ENCODE measurements at places on chromosomes 11 and 22.

DNA sequence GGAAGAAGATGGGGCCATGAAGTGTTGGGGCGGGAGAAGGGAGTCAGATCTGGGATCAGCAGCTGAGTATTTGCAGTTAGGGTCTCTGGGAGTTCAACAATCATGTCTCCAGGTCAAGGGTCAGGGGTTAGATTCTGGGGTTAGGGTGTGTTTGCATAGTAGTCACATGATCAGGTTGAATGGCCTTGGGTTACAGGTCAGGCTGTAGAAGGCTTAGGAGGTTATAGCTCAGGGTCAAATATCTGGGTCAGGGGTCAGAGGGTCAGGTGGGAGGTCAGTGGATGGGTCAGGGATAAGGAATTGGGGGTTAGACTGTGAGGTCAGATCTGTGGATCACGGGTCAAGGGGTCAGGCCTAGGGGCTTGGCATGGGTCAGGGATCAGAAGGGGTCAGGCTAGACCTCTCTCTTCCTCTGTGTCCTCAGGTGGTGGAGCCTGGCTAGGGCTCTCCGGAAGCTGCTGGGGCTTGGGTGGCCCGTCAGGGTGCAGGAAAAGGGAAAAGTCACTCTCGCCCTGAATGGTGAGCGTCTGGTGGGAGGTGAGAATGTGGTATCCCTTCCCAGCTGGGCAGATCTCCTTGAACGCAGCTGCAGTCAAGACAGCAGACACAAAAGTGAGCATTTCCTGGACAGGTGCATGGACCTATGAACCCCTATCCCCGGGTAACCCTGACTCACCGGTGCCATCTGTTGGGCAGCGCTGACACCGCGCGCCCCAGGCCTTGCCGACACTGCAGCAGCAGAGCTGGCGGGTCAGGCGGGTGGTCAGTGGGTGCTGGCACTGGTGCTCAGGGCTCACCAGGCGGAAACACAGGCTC is 6.4 kb downstream of the LTBP3 start:
- peak; percentile 71 for DNase-seq

DNA sequence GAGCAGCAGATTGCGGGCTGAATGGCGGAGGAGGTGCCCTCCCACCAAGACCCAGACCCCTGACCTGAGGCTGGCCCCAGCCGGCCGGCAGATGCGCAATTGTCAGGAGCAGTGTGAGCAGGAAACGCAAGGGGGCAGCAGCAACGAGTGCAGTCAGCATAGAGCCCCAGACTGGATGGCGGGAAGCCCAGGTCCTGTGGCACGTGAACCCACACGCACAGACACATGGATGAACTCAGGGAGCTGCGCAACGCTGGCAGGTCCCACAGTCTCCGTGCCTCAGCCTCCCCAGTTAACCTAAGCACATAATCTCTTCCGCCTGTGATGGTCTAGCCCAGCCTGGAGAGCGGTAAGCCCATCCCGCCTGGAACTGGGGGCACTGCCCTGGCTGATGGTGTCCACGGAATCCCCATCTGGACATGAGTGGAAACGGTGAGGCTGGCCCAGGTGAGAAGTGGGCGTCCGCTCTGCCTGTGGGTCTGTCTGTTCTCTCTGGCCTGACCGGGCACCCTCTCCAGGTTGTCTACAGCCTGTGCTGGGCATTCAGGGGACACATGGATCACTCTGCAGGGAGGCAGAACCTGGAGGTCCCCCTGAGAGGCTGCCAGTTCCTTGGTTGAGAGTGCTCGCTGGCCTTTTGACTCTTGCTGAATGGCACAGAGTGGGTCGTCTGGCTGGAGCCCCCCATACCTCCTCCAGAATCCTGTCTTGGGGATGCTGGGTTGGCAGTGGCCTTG is 626 bp upstream of the TBX10 start:
- peak; percentile 66 for DNase-seq

- no peak for DNase-seq
Measured at GRCh38 chr11:15971215-15971546, 385.2 kb downstream of the SOX6 start.

GRCh38 chr11:103528046-103528445 is 418.8 kb downstream of the DYNC2H1 start:
- DNase-seq: no peak

DNA sequence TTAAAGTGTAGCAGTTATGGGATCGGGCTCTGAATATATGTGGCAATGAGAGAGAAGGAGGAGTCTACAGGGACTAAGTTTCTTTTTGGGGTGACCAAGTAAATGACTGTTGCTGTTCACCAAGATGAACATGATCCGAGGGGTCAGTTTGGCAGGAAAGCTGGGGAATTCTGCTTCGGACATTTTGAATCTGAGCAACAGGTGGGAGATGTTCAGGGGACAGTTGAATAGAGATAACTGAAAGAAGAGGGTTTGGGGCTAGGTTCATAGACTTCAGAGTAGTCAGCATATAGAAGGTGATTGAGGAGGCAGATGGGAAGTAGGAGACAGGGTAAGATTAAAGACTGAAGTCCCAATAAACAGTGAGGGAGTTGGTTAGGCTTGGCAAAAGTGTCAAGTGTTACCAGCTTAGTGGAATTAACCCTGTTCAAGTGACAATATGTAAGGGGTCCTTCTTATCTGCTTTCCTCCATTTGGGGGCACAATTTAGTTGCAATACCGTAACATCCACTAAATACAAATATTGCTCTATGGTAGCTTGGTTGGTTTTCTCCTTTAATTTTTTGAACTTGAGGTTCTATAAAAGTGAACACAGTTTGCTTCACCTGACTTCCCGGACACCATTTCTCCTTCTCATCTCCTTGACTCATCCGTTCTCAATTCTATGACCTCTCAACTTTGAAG is 2.9 kb upstream of the ENTHD1 start:
- no peak for DNase-seq

DNA sequence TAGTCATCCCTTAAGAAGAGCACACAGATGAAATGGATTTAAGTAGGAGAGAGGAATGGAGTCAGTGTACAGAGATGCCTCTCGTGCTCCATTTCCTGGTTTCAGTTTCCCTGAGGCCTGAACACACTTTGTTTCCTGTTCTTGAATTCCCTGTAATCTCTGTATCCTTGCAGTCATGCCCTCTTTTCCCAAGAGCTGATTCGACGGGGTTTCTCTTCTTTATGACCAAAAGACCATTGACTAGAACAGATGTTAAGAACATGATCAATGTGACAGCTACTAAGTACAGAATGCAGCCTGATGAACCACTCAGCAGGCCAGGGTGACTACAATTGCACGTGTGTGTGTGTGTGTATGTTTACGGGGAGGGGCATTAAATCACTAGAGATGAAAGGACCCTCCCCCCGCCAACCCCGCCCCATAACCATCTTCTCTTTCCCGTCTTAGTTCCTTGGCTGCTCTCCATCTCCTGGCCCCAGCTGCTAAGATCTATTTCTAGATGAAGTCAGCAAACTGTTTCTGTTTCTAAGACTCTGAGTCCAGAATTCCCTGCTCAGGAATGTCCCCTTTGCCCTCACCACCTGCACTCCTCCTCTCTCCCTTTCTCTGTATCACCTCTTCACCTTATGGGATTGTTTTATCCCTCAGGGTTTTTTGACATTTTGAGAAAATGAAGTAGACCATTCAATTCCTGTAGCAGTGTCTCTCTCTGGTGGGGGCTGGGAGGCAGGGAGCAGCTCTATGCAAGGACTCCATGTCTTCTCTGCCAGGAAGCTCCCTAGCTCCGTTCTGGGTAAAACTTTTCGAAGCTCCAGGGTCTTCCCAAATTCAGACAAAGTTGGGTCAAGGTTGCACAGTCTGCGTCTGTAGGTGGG is 26.0 kb downstream of the SLC22A6 start:
- no peak for DNase-seq

DNA sequence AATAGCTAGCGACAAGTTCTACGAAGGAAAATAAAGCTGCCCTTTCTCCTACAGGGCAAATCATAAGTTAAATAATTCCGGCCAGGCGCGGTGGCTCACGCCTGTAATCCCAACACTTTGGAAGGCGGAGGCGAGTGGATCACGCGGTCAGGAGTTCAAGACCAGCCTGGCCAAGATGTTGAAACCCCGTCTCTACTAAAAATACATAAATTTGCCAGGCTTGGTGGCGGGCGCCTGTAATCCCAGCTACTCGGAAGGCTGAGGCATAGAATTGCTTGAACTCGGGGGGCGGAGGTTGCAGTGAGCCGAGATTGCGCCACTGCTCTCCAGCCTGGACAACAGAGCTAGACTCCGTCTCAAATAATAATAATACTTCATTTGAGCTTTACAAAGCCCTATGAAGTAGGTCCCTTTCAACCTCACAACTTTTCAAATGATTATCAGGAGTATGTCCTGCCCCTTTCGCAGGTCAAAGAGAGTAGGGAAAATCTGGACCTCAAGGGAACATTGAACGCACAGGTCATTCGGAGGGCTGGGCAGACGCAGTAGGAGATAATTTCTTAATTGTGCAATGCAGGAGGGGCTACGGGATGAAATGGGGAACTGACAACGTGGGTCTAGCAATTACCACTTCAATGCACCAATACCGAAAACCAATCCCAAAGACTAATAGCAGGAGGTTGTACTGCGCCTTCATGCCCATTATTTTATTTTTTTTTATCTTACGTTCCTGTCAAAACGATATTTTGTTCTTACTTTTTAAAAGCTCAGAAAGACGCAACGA is 590 bp downstream of the COMMD9 start:
- no peak for DNase-seq

DNA sequence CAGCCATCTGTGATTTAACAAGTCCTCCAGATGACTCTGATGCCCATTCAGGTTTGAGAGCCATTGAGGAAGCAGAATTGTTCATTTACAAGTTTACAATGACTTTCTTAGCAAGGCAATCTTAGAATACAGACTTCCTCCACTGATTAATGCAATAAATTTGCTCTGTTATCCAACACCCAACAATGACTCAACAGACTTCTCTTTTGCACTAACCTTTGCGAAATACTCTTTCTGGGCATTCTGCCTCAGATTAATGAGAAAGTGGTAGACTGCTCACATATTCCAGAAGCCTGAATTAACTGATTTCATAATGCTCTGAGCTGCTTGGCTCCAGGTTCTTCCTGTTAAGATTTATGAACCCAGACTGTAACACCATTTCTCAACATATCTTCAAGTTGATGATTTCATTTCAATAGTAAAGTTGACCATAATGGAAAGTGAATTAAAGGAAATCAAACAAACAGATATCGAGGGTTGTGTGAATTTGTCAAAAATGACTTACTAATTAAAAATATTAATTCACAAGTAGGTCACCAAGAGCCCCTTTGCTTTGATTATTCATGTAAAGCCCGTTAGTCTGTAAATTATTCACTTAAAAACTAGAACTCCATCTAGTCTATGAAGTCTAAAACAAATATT is 70.5 kb upstream of the BLID start:
- DNase-seq: no peak

DNA sequence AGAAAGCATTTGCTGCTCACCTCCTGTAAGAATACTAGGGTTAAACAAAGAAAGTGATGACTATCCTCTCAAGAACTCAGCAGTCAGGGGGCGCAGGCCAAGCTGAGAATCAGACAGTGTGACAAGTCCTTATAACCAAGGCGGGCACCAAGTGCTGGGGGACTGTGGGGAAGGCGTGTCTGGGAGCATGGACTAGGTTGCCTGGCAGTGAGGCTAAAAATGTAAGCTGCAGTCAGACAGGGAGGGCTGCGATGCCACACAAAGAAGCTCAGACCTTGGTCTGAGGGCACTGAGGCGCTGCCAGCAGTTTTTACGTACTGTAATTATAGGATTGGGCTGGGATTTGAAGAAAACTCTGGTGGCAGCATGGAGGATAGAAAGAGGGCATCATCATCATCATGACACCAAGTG is 73.7 kb downstream of the FLI1 start:
- no peak for DNase-seq

GRCh38 chr11:22764735-22765134 is 64.9 kb downstream of the SVIP start:
- no peak for DNase-seq

- DNase-seq: no peak
Measured at GRCh38 chr11:36388071-36388470, 92.0 kb downstream of the PRR5L start.

GRCh38 chr22:38461414-38462081 is 6.3 kb upstream of the KDELR3 start:
- peak; percentile 70 for DNase-seq

- DNase-seq: peak; percentile 21
Measured at GRCh38 chr11:59172345-59173079, 580 bp downstream of the DTX4 start.

DNA sequence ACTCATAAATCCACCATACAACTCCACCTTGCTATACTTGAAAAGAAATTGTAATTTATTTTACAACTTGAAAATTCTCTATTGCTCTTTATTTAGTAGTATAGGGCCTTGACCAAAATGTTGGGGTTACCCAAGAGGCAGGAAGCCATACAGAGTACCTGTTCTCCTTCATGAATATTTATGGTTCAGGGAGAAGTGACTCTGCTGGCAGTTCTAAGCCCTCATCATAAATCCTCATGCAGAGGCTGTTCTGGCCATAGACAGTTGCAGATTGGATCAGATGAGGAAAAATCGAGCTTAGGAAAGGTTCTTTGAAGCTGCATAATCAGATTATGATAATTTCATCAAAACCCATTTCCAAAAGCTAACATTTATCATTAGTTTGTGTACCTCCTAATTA is 449.4 kb upstream of the TENM4 start:
- no peak for DNase-seq

GRCh38 chr11:2664791-2665525 is 34.8 kb downstream of the KCNQ1OT1 start:
- DNase-seq: no peak

DNA sequence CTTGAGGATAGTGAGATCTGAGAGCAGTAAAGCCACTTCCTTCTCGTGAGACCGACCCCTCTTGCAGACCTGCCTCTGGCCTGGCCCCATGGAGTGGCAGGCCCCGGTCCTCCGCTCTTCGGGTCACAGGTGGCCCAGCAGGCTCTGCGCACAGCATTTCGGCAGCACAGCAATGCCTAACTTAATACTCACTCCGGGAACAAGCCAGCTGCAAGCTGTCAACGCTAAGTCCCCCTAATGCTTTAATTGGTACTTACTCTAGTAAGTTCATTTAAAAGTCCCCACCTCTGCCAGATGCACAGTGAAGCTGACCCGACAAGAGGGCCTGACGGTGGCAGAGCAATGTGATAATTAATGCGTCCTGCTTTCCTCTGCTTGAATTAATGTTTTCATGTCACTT is 349.3 kb upstream of the B3GAT1 start:
- no peak for DNase-seq

DNA sequence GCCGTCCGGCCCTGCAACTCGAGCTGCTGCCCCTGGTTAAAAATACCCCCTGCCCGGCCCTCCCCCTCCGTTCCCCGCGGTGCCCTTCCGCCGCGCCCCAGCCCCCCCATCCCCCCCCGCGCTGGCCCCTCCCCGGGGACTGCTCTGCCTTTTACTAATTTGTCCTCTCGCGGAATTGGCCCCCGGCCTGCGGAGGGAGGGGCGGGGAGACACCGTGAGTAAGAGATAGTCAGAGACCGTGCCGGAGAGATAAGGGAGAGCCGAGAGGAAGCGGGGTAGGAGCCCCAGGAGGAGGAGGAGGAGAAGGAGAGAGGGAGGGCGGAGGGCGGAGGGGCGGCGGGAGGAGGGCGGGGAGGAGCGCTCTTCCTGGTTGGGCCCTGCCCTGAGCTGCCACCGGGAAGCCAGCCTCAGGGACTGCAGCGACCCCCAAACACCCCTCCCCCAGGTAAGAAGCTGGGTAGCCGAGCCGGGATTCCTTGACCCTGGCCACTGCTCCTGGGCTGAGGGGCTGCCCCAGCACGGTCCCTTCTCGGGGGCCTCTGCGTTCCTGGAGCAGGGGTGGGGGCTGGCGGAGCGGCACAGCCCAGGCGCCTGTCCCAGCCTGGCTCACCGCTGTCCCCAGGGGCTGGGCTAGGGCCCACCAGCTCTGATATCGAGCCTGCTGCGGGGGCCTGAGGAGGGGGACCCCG is at the start of gene CAPN1:
CAPN1 (plus strand) TSS at position 360 of the 689 bp plus-strand sequence. CDS start 774 bp downstream, outside the sequence.
- DNase-seq: peak; percentile 81

Data from activated CD4-positive, alpha-beta T cell treated with anti-CD3 and anti-CD28 coated beads, Interleukin-2, amount 10 ng/mL, durations not matched to agents 7 days and 5 days (primary cell).